ENCODE measurements at places on chromosomes 11 and 22.

GRCh38 chr11:69979632-69980031 lies 98.5 kb upstream of the ANO1 start:
- no peak for DNase-seq

- DNase-seq, result no peak
Observed at GRCh38 chr22:47248925-47249324, 486.5 kb downstream of the TBC1D22A start.

DNA sequence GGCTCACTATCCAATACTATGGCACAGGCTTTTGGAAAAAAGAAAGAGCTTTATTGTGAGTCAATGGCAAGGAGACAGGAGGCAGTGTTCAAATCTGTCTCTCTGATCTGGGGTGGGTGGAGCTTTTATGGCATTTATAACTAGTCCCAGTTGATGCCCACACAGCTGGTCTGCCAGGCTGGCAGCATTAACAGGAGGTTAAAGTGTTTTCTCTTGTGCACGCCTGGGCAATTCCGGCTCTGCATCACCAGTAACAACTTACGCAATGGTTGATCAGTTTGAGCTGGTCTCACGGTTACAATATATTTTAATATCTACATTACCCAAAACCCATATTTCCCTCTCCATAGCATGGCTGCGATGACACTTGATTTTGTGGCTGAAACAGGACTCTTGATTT lies 15.1 kb upstream of the SMIM38 start:
- no peak for DNase-seq

DNA sequence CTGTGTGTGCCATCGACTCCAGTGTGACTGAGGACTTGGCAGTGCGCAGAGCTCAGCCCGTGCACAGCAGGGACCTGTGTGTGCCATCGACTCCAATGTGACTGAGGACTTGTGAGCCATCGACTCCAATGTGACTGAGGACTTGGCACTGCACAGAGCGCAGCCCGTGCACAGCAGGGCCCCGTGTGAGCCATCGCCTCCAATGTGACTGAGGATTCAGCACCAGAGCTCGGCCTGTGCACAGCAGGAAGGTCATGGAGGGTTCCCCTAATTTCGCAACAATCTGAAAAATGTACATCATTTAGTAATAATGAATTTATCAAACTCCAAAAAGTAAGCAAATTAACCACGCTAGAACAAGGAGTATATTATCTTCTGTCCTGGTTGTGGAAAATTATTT lies 348.3 kb upstream of the B3GAT1 start:
- DNase-seq, result peak; percentile 13

GRCh38 chr11:102560555-102561011 lies 30.0 kb upstream of the MMP7 start:
- DNase-seq, result no peak

DNA sequence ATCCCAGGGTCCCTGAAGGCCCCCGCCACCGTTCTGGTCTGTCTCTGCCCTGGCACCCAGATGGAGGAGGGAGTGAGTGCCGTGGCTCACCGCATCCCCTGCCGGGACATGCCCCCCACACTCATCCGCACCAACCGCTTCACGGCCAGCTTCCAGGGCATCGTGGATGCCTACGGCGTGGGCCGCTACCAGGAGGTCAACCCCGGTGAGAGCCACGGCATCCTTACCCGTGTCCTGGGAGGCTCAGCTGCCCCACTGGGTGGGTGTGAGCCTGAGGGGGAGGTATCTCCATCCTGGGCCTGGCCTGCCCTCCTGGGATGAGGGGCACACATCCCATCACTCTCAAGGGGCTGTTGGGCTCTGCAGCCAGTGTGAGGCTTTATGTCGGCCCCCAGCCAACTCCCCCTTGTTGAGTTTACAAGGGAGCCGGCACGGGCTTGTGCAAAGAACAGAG lies 6.1 kb downstream of the TCIRG1 start:
- peak; percentile 43 for DNase-seq

- DNase-seq, result no peak
Observed at GRCh38 chr11:77592727-77593126, 3.0 kb downstream of the AQP11 start.

DNA sequence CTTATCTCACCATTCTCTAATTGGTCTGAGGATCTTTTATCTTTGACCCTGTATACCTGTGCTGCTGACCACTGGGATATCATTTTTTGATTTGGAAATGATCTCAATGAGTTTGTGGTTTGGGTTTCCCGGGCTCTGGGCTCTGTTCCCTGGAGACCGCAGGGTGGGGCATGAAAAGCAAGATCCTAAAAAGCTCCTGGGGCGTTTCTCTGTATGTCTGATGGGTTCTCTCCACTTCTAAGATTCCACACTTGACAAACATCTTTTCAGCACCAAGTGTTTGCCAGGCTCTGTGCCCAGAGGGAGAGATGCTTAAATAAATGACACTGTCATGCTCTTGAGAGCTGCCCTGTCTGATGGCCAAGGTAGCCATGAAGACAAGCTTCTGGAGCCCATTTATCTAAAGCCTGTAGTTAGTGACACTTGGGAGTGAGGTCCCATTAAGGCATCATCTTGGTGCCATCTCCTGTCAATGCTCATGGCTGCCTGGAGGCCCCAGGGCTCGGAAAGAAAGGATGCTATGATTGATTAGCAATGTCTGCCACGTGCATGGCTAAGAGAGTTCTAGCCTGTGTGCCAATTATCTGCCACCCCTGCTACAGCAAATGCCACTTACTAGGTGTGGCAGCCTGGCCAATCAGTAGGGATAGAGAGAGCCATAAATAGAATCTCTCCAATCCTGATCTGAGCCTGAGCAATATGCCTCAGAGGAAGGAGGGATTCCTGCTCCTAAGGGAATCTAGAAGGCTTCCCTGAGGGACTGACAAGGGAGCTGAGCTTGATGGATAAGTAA lies 531.6 kb downstream of the MN1 start:
- DNase-seq, result no peak

- peak; percentile 90 for DNase-seq
Observed at GRCh38 chr11:30586251-30587144, at the start of gene MPPED2. Gene MPPED2 (minus strand): TSS chr11:30586353. CDS start chr11:30580373, 5,980 bp downstream.

GRCh38 chr22:44597616-44598015 lies 99.6 kb upstream of the RTL6 start:
- no peak for DNase-seq

GRCh38 chr11:43950311-43950855 lies 7.9 kb downstream of the C11orf96 start:
- no peak for DNase-seq

GRCh38 chr11:102488208-102488607 lies 35.6 kb upstream of the TMEM123 start:
- DNase-seq, result no peak

DNA sequence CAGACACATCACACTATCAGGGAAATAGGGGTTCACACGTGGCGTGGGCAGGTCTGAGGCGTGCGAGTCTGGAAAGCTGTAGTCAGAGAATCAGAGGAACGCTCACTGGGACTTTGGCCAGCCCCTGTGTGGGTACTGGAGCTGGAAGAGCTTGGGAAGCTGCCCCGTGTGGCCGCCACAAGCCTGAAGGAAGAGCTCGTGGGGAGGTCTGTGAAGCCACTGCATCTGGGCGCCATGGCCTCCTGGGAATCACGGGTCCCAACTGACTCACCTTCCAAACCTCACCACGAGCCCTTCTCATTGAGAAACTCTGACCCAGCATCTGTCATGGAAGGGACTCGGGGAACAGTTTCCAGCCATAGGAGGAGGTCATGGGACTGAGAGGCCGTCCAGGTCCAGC lies 5.9 kb upstream of the MRGPRF start:
- DNase-seq, result no peak

DNA sequence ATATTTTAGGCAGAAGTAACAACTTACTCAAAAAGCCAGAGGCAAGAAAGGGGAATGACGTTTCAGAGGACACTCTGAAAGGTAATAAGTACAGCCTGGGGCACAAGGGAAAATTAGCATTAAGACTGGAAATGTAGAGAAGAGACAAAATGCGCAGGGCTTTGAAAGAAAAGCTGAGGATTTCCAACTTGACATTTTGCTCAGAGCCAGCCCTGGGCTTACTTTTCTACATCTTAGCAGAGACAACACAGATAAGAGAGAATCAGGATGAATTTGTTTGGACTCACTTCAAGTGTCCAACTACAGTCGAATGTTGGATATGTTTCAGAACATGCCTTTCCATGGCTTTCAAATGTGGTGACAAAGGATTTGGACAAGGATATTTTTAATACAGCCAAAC lies 808.9 kb upstream of the LUZP2 start:
- DNase-seq, result no peak

- DNase-seq, result no peak
Observed at GRCh38 chr11:128624269-128625175, 37.2 kb upstream of the ETS1 start.

GRCh38 chr11:119207415-119207960 lies 1.3 kb downstream of the CBL start:
- no peak for DNase-seq

- DNase-seq, result no peak
Observed at GRCh38 chr11:115524572-115524971, 20.4 kb upstream of the CADM1 start.

DNA sequence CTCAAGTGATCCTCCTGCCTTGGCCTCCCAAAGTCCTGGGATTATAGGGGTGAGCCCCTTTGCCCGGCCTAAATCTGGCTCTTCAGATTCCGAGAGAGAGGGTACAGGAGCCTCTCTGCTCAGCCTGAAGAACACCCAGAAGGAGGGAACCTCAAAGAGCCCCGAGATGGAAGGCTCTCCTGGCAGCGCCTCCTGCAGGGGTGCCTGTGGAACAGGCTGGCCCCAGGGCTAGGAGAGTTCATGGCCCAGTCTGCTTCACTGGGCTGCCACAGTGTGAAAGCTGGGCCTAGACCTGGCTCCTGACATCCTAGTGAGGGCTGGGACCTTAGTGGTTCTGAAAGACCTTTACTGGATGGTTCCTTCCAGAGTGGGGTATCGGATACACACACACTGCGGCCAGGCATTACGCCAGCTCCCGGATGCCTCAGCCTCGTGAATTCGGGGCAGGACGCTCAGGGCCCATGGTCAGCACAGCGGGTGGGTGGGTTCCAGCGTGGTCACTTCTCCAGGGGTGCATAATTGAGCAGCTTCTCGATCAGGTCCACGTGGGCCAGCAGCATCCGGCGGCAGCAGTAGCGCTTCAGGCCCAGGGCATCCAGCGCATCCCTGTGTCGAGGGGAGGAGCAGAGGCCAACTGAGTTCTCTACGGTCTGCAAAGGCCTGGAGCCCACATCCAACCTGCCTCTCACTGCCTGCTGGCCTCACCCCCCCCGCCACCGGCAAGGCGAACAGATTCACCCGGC lies 2.3 kb downstream of the POLR2L start:
- DNase-seq, result no peak

GRCh38 chr11:33703234-33703633 lies 2.6 kb upstream of the C11orf91 start:
- DNase-seq, result no peak

GRCh38 chr22:44002997-44003396 lies 21.1 kb upstream of the PARVB start:
- no peak for DNase-seq

- no peak for DNase-seq
Observed at GRCh38 chr11:27237643-27238042, 125.4 kb downstream of the CCDC34 start.

DNA sequence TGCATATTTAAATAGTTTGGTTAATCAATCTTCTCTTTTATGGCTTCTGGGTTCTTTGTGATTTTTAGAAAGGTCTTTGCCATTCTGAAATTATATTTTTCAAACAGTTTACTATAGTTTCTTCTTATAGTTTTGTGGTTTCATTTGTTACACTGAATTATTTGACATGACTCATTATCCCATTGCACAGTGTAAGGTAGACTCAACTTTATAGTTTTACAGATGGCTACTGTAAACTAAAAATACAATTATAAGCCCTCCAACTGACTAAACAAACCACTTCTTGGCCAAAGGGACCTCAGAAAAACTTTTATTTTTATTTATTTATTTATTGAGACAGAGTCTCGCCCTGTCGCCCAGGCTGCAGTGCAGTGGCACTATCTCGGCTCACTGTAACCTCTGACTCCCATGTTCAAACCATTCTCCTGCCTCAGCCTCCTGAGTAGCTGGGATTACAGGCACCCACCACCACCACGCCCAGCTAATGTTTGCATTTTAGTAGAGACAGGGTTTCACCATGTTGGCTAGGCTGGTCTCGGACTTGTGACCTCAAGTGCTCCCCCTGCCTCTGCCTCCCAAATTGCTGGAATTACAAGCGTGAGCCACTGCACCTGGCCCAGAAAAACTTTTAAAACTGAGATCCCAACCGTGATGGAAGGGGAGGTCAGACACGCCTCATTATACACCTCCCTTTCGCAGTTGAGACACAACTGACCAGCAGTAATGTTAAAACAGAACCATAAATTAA lies 14.1 kb upstream of the RAC2 start:
- no peak for DNase-seq

GRCh38 chr11:88194990-88195389 lies 19.7 kb upstream of the RAB38 start:
- DNase-seq, result no peak

DNA sequence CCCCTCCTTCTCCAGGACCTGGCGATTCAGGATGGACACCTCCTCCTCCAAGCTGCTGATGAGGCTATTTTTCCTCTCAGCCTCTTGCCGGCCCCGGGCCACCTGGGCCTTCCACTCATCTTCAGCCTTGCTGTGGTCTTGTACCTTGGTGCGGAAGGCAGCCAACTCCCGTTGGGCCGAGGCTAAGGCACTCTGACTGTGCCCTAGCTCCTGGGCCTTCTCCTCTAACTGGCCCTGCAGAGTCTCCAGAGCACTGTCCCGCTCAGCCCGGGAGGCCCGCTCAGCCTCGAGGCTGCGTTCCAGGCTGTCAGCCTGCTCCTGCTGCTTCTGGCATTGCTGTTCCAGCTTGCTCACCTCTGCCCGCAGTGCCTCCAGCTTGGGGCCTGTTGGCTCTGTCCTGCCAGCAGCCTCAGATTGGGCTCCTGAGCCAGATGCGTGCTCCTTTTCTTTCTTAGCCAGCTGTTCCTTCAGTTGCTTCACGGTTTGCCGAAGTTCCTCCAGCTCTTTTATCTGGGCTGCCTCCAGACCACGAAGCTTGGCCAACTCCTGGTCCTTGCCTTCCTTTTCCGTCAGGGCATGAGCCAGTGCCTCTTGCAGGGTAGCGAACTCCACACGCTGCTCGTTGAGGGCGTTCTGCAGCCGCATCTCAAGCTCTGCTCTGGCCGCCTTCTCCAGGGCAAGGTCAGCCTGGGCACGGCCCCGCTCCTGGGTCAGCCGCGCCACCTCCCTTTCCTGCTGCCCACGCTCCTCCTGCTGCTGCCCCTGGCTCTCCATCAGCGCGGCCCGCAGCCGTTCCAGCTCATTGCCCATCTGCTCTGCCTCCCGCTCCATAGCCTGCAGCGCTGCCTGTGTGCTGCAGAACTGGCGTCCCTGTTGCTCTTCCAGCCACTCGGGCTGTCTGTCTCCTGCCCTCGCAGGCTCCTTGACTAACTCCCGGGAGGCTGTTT lies 15.3 kb downstream of the IL18BP start:
- no peak for DNase-seq

DNA sequence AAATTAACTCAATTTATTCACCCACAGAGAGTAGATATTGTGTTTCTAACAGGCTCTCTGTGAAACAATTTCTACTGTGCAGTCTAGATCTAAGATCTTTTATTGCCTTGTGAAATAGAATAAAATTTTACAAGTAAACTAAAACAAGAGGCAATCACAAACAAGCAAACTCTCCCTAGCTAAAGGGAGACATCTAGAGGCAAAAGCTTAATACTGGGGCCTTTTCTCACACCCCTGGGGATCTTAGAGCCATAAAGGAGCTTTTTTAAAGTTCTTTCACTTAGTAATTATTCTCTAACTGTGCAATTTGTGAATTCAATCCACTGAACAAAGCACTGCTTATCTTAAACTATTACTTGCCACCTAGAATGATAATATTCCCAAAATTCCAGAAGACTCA lies 19.7 kb downstream of the ALG9 start:
- DNase-seq, result no peak
